ENCODE measurements at places on chromosomes 1 and 21. TPM values are rescaled to one million over a fixed set of nuclear protein-coding genes. Genes with fewer than 3 reads are reported as not detected.

E2F2 gene
- 0.40 TPM for total RNA-seq

GRCh38 chr1:15618077-15618654 lies 908 bp downstream of the DDI2 start:
- no peak for DNase-seq

S100A14 gene
- not detected for total RNA-seq

- no peak for DNase-seq
Observed at GRCh38 chr1:174225499-174226204, 66.3 kb downstream of the RABGAP1L start.

CKS1B gene
- 3.6 TPM for total RNA-seq

DNA sequence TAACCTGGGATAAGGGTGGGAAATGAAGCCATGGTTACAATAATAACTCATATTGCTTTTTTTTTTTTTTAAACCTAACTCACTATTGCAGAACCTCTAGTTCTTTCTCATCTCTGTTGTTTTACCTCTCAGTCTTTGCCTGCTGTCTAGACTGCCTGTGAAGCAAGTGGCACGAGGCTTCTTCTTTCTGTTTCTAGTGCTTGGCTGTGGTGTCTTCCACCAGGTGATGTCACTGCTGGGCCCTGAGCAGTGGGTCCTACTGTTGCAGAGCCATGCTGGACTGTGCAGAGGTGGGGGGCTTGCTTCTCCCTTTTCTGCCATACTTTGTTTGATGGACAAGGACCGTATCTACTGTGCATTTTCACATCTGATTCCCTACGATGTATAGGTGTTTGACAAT lies 51.7 kb downstream of the ZNF326 start:
- no peak for DNase-seq

DNA sequence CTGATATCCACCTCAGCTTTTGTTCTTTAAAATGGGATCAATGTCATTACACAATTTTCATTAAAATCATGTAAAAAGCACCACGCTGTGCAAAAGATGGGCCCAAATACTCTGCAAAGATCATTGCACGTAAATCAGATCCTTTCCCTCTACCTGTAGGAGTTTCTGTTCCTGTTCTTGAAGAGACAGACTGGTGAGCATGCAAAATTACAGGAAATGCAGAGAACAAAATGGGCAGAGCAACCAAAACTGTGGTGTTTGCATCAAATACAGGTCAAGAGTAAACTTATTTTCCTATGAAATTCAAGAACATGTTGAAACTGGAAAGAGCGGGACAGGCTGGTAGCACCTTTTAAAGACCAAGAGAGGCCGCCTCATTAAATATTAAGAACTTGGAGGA lies 294.9 kb upstream of the ADGRL2 start:
- DNase-seq = no peak

RSPO1 gene
- total RNA-seq = not detected

APP gene
- total RNA-seq = 45.8 TPM

DNA sequence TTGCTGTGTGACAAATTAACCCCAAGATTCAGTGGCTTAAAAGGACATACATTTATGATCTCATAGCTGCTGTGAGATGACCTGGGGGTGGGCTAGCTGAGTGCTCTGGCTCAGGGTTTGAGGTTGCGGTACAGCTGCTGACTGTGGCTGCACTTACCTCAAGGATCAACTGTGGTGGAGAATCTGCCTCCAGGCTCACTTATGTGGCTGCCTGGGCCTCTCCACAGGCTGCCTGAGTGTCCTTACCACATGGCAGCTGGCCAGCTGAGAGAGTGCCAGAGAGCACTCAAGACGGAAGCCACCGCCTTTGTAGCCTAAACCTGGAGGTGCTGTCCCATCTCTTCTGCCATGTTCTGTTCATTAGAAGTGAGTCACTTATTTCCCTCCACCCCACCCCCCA lies 5.7 kb downstream of the LRRC71 start:
- DNase-seq = peak; percentile 30

DNA sequence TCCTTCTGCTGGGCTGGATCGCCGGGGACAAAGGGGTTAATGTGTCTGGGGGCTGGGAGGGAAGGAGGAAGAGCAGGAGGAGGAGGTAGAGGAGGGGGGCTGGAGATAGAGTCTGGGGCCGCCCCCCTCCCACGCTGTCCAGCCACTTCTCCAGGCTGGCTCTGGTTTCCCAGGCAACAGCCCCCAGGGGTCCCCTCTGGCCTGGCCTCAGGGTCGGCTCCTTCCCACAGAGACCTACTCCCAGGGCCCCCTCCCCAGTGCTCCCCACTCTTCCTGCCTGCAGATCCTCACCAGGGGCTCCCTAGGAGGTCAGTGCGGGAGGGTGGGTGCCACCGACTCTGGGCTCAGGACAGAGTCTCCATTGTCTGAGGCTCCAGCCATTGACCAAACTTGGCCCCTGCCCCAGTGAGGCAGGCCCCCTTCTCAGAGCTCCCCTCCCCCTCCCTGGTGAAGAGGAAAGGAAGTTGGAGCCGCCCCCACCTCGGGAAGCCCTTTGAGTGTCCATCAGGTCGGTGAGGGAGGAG lies 34.1 kb downstream of the ARHGEF10L start:
- DNase-seq = no peak

KANK4 gene
- total RNA-seq = not detected

GRCh38 chr1:111818081-111818480 lies 62.4 kb downstream of the DDX20 start:
- no peak for DNase-seq

- no peak for DNase-seq
Observed at GRCh38 chr1:116409751-116410191, 36.7 kb downstream of the ATP1A1 start.

- no peak for DNase-seq
Observed at GRCh38 chr1:208510192-208510952, 266.2 kb upstream of the PLXNA2 start.

FCAMR gene
- total RNA-seq = not detected

SRSF10 gene
- total RNA-seq = 26.0 TPM

PGBD2 gene
- total RNA-seq = 1.8 TPM

GRCh38 chr1:171730052-171730451 lies 11.8 kb downstream of the VAMP4 start:
- no peak for DNase-seq

KHDRBS1 gene
- total RNA-seq = 50.3 TPM

DNA sequence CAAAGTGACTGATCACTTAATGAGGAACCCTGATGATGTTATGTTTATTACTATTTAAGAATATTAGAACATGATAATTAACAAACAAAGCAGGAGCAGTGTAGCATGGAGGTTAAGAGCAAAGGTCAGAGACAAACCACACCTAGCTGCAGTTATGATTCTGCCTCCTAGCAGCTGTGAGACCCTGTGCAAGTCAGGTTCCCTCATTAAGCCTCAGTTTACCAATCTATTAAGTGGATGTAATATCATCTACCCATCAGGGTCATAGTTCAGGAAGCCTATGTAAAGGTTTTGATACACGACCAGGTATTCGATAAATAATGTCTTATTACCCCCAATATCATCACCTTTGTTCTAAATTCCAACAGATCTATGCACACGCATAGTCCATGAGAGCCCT lies 32.0 kb downstream of the DUSP10 start:
- no peak for DNase-seq

- no peak for DNase-seq
Observed at GRCh38 chr21:15928196-15928595, 198.4 kb downstream of the USP25 start.

DNA sequence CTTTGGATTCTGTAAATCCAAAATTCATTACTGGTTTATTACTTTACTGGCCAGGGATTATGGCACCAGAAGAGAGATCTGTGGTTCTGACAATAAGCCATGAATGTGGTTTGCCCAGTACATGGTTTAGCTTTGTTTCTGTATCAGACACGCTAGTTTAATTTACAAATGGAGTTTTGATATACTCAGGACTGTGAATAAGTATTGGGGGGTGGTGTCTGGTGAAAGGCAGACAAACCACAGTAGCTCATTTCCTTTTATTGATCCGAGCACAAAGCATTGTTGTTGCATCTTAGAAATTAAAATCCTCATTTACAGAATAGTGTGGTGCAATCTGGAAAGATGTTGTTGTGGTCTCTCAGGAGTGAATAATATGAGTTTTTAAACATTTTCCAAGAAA lies 96.0 kb downstream of the ST6GALNAC3 start:
- no peak for DNase-seq

DNA sequence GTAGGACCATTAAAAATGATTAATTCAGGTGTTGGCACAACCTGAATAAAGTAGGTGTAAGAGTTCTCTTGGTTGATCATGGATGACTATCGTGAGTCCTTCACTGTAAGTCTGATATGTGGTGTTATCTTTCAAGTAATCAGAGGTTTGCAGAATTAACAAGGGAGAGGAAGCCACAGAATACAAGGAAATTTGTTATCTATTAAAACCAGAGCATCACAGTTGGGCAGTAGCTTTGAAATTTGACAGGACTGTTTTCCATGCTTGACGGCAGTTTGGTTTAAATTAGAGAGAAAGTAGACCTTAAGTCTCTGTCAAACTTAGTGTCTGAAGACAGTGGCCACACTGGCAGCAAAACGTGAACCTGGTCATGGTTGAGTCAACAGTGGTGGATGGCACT lies 139.5 kb upstream of the KCNK2 start:
- DNase-seq = no peak

KIAA1614 gene
- 3.3 TPM for total RNA-seq

- DNase-seq = no peak
Observed at GRCh38 chr1:16378443-16378842, 11.4 kb downstream of the SZRD1 start.

HSD3B1 gene
- not detected for total RNA-seq

DNA sequence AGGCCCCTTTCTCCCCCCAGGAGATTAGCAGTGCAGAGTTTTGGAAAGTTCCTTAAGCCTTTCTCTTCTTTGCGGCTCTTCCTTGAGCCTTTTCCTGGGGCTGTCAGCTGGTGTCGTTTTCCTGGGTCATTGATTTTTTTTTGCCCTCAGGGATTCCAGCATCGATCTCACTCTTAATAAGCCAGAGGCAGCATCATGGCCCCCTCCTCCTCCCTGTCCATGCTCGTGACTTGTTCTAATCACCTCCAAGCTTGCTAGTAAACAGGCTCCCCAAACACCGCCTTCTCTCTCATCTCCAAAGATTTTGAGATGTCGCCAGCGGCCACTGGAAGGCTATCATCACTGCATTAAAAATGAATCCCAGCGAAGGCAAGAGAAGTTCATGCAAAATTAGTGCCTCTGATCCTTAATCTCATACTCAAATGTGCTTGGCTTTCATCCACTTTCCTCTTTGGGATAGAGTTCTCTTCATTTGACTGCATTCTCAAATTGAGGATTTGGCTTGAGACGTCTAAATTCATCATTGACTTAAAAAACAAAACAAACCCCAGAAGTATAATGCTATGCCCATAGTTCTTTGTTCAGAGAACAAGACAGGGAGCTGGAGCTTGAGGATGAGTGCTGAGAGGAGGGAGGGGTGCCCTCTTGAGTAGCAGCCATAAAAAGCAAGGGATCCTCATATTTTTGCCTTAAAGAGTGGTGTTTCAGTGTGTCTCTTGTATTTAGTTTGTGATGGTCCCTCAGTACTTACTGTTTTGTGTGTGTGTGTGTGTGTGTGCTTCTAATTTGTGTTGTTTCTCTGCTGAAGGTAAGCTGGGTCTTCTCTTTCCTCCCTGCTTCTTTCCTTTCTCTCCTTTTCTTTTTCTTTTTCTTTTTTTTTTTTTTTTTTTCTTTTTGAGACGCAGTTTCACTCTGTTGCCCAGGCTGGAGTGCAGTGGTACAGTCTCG lies 3.2 kb downstream of the EVA1C start:
- no peak for DNase-seq

GRCh38 chr1:228190778-228191177 lies 17.1 kb upstream of the OBSCN start:
- no peak for DNase-seq

TNFRSF14 gene
- total RNA-seq = 11.5 TPM

FGR gene
- 5.4 TPM for total RNA-seq

DNA sequence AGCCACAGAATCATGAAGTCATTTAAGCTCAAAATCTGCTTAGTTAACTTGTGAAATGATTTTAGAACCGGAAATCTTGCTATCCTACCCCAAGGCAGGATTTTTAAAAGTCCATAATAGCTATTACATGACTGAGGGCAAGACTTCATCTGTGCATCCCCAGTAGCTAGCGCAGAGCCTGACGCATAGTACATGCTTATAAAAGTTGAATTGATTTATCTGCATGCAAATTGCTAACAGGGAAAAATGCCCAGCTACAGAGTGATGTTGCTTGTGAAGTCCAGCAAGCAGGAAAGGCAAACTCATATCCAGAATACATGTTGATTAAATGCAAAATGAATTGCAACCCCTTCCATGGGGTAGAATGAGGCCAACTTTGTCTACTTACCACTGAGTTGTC lies 8.1 kb upstream of the MAP1LC3C start:
- DNase-seq = no peak

DNA sequence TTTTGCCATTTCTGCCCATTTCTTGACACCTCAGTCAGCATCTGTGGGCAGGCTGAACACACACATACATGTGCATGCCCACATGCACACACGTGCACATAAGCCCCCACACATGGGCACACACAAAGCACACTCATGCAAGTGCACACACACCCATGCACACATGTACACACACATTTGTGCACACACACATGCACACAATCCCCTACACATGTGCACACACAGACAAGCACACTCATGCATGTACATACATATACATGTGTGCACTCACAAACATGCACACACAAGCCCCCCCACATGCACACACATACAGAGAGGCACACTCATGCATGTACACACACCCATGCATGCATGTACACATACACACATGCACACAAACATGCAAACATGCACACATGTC lies 83.5 kb upstream of the ACTRT2 start:
- no peak for DNase-seq

OXCT2 gene
- not detected for total RNA-seq

DNA sequence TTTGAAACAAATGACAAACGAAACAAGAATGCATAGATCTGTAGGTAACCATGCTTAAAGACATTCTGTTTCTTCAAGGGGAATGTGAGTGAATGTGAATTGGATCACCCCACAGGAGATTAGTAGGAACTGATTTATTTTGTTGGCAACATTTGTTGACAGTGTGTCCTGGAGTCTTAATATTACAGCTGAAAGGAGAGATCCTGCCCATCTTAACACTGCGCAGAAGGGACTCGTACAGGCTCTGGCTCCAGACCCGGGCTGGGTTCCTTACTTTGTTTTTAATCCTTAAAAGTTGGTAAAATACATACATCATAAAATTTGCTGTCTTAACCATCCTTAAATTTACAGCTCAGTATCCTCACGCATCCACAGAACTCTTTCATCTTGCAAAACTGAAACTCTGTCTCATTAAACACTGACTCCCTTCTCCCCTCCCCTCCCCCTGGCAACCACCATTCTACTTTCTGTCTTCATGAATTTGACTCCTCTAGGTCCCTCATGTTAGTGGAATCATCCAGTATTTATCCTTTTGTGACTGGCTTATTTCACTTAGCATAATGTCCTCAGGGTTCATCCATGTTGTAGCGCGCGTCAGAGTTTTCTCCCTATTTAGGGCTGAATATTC lies 74.1 kb downstream of the GALNT2 start:
- DNase-seq = no peak

GRCh38 chr1:17520473-17521319 lies 18.8 kb upstream of the ARHGEF10L start:
- no peak for DNase-seq

RGS13 gene
- total RNA-seq = not detected

CELA2A gene
- not detected for total RNA-seq

Data from gastrocnemius medialis (tissue), 4 donors.